Hypothalamus (tissue), 51 donors: ENCODE measurements at places on chromosomes 11 and 22.

GRCh38 chr22:43269646-43270045 lies 73.5 kb downstream of the SCUBE1 start:
- no peak for DNase-seq

DNA sequence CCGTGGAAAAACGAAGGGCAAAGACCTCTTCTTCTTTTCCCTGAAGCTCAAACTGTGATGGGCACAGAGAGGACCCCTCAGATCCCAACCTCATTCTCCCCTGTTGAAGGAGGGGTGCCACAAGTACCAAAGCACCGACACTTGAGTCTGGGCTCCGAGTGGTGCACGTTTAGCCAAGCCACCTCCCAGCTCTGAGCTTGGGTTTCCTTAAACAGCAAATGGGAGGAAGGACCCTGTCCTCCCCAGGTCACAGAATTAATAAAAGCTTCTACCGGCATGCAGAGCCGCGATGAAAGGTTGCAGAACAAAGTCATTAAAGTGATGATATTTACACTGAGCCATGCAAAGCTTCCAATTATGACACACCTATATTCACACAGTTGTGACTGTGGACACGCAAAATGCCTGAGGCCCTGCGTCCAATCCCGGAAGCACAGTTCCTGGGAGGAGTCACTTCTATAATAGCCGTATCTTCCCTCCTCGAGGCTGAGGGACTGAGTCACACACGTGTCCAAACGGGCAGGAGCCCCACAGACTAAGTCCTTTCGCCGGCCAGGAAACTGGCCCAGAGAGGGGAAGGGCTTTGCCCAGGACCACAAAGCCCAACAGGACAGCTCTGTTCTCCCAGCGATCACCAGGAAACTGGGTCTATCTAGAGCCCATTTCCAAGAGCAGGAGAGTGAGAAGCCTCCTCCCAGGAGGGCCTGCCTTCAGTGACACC lies 922 bp upstream of the CSNK1E start:
- no peak for DNase-seq

DNA sequence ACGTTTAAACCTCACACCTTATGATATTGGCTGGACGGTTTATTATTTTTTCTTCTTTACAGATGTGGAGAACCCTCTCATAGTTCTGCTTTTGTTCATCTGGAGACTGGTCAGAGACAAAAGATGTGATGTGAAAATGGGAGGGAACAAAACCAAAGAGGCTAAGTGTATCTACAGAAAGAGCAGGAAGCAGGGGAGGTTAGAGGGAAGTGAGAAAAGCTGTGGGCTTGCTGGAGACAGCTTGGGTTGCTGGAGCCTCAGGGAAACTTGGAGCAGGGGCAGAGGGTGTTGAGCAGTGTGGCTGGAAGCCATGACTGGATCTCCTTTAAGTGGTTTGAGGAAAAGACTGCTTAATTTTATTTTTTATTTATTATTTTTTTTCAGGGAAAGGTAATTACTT lies 79.0 kb upstream of the SNX19 start:
- DNase-seq = no peak

DNA sequence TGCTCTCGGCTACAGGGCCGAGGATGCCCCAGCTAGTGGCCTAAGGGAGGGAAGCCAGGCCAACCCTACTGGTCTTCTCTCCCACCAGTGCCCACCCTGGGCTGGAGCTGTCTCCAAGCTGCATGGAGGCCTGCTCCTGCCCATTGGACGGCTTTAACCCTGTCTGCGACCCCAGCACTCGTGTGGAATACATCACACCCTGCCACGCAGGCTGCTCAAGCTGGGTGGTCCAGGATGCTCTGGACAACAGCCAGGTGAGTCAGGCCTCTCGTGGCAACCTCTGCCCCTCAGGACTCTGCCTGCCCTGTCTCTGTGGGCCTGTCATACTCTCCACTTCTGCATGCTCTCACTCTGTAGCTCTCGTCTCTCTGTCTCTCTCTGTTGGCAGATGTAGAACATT lies 44.1 kb upstream of the TPBGL start:
- DNase-seq = no peak

- no peak for DNase-seq
These were observed 876.0 kb downstream of the METTL15 start for GRCh38 chr11:28984231-28984630.
